Motor neuron (in vitro differentiated cells): ENCODE measurements at places on chromosomes 3 and 15. TPM values are rescaled to one million over a fixed set of nuclear protein-coding genes. Genes with fewer than 3 reads are reported as not detected.
A peak's percentile ranks its signal among the peaks of the same experiment; 100 is the strongest.

- no peak for ATAC-seq
These were observed 13.0 kb downstream of the THBS1 start for GRCh38 chr15:39593656-39594445.

DNA sequence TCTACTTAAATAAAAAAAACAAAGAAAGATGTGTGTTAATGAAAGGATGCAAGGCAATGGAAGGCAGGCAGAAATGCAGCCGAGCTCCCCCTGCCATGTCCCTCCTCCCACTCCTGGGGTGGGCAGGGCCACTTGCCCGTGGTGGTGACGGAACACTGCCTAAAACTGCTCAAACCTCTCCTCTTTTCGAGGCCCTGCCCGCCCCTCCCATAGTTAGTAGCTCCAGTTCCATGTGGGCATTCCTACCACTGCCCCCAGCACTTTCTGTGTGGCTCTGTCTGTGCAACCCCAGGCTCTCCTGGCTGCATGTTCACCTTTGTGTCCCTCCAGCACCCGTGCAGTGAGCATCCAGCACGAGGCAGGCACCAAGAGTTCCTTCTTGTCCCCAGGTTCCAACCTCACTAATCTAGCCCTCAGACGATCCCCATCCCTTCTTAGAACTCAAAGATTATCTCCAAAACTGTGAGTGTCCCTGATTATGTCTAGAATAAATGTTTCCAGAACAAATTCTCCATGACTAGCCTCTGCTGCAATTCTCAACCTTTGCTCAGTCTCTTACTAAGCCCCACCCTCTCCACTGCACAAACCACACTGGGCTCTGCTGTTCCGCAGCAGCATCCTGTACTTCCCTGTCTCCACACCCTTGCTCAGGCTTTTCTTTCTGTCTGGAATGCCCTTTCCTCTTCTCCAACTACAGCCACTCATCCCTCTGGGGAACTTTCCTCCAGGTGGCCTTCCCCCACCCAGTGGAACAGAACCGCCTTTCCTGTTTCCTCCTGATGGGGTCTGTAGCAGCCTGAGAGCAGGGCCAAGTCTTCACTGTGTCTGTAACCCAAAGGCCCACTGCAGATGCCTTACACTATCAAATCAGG lies 32.6 kb upstream of the SPTBN5 start:
- ATAC-seq, result peak; percentile 37

GRCh38 chr3:159941038-159942000 lies 47.3 kb upstream of the IL12A start:
- ATAC-seq, result no peak

- ATAC-seq, result peak; percentile 40
These were observed 23.4 kb downstream of the WHAMM start for GRCh38 chr15:82832601-82833361.

GRCh38 chr15:99619712-99620111 lies 53.9 kb downstream of the MEF2A start:
- ATAC-seq, result no peak

GRCh38 chr3:122079524-122080206 lies 24.5 kb downstream of the CD86 start:
- no peak for ATAC-seq

DNA sequence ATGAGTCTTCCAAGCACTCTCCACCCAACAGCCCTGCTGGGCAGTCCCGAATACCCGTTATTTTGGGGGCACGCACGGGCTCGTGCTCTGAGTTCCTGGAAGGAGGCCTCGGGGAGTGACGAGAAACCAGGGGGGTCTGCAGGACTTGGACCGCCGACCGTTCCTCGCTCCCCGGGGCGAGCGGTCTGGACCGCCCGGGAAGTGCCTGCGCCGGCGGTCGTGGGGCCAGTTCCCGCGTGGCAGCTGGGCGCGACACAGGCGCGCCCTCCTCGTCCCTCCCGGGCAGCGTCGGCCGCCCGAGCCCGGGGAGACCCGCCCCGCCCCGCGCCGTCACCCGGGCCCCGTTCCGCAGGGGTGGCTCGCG lies 387 bp downstream of the GNB4 start:
- peak; percentile 78 for ATAC-seq

DNA sequence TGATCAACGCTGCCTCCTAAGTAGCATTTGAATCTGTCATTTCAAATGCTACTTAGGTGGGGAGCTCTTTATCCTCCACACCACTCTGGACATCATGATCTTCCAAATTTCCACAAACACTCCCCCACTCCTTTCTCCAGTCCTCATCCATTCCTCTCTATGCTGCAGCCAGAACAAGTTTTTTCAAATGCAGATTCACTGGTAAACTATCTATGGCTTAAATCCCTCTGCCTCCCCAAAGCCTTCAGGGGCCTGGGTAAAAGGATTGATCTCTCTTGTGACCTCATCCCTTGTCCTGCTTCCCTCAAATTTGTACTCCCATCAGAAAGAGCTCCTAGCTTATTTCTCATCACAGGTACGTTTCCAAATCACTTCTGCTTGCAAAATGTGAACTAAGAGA lies 1.3 kb upstream of the AEN start:
- no peak for ATAC-seq

DNA sequence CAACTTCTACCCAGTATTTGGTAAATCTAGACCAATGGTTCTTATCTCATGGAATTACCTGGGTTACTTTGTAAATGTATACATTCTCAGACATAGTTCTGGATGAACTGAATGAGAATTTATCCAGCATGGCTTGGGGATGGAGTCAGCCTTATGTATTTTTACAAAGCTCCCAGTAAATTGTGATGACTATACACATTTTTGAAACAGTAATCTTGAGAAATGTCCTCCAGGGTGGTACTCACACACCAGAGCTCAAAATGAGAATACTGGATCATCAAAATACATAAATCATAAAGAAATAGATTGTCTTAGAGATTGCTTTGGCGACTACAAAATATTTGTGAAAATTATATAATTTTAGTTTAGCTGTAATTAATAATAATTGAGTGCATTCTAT lies 722.1 kb upstream of the DPPA4 start:
- ATAC-seq, result no peak

- ATAC-seq, result no peak
These were observed 129.7 kb downstream of the NR2E3 start for GRCh38 chr15:71939981-71940588.

GRCh38 chr15:90680371-90680935 lies 36.7 kb upstream of the BLM start:
- no peak for ATAC-seq

DNA sequence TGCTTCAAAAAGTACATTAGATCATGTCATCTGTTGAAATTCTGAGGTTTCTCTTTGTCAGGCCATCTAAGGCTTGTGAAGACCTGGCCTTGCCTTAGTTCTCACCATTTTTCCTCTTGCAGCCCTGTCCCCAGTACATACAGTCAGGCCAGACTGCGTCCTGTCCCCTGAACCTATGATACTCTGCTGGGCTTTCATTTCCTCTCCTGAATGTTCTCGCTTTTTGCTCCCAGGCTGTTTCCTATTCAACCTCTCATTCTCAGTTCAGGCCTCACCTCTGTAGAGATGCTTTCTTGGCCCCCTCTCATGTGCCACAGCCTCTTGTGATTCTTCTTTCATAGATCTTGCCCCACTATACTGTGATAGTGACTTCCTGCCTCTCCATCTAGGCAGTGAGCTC lies 648.8 kb upstream of the KCNMB2 start:
- ATAC-seq, result no peak

FGD5 gene
- total RNA-seq, result 1.9 TPM in 2 replicates

CHRFAM7A gene
- 1.5 and 5.1 TPM in 2 replicates for total RNA-seq

SCN5A gene
- 0.11 and 0.25 TPM in 2 replicates for total RNA-seq

CTXN2 gene
- 0.10 TPM in 1 of 2 replicates, not detected in the other for total RNA-seq
